ENCODE measurements at places on chromosomes 4 and X.

DNA sequence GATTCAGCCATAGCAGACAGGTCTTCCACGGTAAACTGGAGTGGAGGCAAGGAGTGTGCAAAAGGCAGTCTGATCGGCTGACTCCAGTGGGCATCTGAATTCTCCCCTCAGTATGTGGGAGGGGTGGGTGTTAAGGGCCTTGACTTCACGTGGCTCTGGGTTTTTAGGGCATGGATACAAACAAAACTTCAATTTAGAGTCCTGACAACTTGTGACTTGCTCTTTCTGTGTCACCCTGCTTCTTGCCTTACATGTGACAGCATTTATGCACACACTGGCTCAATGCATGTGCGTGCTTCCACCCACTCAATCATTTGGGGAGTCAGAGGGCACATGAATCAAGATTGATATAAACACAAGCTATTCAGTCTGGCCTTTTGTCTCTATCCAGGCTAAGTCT, 17.5 kb downstream of the PLP1 start:
- DNase-seq: peak; percentile 39

DNA sequence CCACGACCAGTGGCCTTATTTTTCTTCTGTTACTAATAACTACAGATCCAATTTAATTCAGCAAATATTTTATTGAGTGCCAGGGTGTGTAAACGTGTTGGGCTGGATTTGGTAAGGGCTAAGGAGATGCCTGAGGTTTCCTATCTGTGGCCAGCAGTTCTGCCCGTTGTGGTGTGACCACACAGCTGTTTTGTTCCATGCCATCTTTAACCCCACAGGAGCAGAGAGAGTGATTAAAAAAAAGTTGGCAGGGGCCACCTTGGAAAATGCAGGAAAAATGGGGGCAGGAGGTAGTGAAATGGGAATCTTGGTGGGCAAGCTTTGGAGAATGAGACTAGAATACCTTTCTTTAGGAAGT, 1.1 kb downstream of the PLAC8 start:
- no peak for DNase-seq

- DNase-seq: no peak
Measured at GRCh38 chr4:142016031-142016430, 379.6 kb downstream of the IL15 start.

DNA sequence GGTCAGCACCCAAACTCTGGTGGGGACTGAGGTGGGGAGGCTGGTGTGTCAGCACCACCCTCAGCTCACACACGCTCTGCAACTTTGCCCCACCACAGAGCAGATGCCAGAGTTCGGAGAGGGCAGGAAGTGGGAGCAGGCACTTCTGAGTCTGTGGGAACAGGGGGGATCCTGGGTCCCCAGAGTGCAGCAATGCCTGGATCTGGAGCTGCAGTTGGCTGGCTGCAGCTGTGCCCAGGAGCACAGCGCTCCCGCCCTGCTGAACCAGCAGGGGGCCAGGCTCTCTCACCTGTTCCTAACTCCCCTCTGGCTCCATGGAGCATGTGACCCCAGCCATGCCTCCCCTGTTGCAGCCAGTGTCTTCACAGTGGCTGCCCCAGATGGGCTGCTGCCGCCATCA, 252.4 kb downstream of the SPOCK3 start:
- no peak for DNase-seq

- no peak for DNase-seq
Measured at GRCh38 chrX:104118765-104119164, 6.4 kb downstream of the ZCCHC18 start.

DNA sequence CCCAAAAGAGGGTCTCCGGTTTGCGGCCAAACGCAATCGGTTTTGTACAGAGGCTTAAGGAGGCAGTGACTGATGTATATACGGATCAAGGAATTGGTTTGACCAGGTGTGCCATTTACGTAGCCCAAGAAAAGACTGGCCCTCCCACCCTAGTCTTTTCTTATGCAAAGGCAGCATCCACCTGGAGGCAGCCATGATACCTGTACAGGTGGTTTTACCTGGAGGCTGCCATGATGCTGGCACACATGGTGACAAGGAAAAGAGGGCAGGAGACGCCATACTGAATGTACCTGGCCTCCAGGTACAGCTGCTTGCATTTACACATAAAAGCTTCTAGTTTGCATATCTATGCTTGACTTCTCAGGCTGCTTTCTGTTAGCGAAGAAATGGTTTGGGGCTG, 917.7 kb upstream of the INTU start:
- no peak for DNase-seq

DNA sequence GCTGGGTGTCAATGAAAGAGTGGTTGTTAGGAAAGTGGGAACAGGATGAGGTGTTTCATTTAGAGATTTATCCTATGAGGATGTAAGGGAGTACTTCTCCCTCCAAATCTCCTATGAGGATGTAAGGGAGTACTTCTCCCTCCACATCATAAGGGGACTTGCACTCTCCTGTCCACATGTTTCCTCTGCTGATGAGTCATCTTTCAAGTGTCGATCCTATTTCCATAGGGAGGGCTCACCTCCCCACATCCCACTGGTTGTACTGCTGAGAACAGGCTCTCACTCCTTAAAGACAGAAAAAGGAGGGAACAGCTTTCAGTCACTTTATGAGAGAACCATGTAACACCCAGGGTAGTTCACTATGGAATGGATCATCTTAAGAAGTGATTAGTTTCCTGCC, 65.0 kb downstream of the INPP4B start:
- no peak for DNase-seq

- DNase-seq: no peak
Measured at GRCh38 chrX:38081909-38082308, 75.6 kb downstream of the SYTL5 start.

DNA sequence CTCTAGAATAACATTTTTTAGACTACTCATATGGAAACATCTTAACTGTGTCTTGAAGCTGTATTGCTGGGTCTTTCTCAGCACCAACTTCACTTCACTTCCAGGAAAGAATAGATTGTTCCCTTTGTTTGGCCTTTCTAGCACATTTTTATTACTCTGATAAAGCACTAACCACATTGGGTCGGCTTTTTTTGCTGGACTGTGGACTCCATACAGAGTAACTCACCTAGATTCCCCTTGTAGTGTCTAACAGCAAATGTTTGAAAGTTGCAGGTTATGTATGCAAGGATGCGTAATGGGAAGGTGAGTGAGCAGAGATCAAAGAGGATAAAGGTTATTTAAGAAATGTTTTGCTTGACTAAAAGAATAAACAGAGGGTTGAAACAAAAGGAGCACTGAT, 101.2 kb downstream of the MMRN1 start:
- DNase-seq: no peak

GRCh38 chr4:106695501-106696262, 327.1 kb upstream of the GIMD1 start:
- no peak for DNase-seq

GRCh38 chr4:52366621-52367020, 292.5 kb downstream of the USP46 start:
- no peak for DNase-seq

- DNase-seq: no peak
Measured at GRCh38 chr4:54090404-54090803, 9.6 kb upstream of the GSX2 start.

DNA sequence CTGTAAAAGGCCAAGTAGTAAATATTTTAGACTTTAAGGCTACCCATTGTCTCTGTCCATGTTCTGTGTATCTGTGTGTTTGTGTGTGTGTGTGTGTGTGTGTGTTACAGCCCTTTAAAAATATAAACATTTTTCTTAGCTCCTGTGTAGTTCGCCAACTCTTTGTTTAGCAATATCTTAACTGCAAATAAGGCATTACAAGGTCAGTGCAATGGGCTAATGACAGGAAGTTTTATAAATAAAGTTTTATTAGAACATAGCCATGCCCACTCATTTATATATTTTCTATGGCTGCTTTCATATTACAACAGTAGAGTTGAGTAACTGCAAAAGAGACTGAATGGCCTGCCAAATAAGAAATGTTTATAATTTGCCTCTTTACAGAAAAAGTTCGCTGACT, 5.9 kb upstream of the SLC7A11 start:
- DNase-seq: no peak

- no peak for DNase-seq
Measured at GRCh38 chrX:34072906-34073305, 59.2 kb downstream of the FAM47A start.

- DNase-seq: no peak
Measured at GRCh38 chr4:155665054-155665453, 1.6 kb upstream of the GUCY1A1 start.

- no peak for DNase-seq
Measured at GRCh38 chr4:130025701-130026100, 929.7 kb downstream of the C4orf33 start.

DNA sequence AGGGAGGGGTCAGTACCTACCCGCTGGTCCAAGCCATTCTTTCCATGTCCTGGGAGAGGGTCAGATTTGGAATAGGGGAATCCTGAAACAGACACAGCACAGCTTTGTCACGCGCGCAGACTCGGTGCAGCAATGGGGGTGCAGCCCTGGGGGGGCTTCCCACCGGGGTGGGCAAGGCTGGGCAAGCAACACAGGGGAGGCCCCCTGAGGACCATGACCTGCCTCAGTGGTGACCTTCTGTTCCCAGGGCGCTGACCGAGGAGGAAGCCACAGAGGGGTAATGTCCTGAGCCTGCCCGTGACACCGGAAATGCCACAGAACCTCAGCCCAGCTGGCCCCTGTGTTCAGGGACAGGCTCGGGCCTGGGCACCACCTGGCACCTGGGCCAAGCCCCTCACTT, 53.2 kb upstream of the AFAP1 start:
- no peak for DNase-seq

GRCh38 chrX:38857736-38858523, 56.7 kb downstream of the MID1IP1 start:
- no peak for DNase-seq

DNA sequence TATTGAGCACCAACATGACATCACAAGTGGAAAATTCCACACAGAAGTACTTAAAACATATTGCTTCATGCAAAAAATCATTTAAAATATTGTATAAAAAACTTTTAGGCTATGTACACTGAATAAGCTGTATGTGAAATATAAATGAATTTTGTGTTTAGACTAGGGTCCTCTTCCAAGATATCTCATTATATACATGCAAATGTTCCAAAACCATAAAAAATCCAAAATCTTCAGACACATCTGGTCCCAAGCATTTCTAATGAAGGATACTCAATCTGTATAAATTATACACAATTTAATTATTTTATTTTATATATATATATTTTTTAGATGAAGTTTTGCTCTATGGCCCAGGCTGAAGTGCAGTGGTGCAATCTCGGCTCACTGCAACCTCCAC, 10.1 kb upstream of the GSX2 start:
- DNase-seq: no peak

DNA sequence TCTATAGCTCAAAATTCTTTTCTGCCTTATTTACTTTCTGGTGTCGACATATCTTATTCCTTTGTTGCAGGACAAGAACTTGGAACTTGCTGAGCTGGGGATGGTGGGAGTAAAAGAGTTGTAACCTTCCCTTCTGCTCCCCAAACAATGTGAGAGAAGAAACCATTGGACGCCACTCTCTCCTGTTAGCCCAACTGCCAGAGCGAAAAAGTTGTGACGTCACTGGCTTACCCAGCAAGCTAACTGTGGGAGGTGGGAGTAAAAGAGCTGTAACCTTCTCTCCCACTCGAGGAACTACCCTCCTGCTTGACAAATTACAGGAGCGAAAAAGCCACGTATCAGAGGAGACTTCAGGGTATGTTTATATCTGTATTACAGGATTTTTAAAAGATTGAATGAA, 90.0 kb upstream of the PCDH10 start:
- no peak for DNase-seq

GRCh38 chrX:120825146-120825545, 50.5 kb downstream of the CT47B1 start:
- no peak for DNase-seq

DNA sequence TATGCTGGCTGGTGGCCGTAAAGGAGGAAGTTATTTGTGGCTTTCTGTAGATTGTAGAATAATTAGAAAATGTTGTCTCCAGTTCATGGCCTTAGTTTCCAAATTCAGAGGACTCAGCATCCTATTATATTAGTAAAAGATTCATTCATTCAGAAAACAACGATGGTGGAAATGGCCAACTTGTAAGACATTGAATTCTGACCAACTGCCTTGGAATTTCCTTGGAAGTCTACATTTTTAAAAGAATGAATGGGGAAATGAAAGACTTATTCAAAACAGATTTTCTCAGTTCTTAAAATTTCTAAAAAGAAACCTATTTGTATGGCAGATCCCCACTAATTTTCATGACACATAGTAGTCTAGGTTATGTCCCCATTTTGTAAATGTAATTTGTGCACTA, 561.5 kb downstream of the ANKRD50 start:
- DNase-seq: no peak

Measured in HCEC 1CT (cell line).